ENCODE measurements at places on chromosomes 4 and X.

GRCh38 chr4:40325406-40326019 lies 9.6 kb upstream of the CHRNA9 start:
- DNase-seq, result peak; percentile 63

GRCh38 chrX:111098874-111099273 lies 2.9 kb downstream of the PAK3 start:
- peak; percentile 53 for DNase-seq

DNA sequence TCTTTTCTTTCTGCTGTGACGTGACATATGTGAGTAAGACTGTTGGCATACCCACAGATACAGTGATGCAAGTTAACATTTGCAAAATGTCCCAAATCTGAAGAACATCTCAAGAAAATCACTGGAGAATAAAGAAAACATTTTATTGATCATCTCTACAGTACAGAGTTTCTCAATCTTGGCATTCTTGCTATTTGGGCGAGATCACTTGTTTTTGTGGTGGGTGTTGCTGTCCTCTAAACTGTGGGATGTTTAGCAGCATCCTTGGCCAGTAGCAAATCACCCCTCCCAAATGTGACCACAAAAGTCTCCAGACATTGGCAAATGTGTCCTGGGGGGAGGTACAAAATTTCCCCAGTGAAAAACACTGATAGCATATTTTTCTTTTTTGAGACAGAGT lies 28.8 kb downstream of the AMELX start:
- DNase-seq, result no peak

DNA sequence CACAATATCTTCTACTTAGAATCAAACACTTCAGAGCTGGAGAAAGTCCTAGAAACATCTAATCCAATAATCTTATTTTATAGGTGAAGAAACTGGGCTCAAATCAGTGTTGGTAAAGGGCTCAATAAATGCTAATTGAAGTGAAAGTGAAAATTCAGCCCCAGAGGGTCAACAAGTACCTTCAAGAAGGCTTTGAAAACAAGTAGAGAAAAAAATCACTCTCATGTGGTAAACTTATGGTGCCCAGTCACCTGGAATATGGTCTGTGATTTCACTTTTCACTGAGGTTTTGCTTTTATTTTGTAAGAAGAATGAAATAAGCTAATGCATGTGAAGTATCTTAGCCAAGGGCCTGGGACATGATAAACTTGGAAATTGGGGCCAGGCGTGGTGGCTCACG lies 29.1 kb upstream of the EIF4E start:
- DNase-seq, result no peak

GRCh38 chrX:118212817-118213183 lies 96.2 kb upstream of the KLHL13 start:
- DNase-seq, result no peak

GRCh38 chr4:94410678-94411206 lies 41.0 kb upstream of the PDLIM5 start:
- DNase-seq, result no peak

- no peak for DNase-seq
Measured at GRCh38 chr4:144732584-144733428, 86.8 kb downstream of the HHIP start.

DNA sequence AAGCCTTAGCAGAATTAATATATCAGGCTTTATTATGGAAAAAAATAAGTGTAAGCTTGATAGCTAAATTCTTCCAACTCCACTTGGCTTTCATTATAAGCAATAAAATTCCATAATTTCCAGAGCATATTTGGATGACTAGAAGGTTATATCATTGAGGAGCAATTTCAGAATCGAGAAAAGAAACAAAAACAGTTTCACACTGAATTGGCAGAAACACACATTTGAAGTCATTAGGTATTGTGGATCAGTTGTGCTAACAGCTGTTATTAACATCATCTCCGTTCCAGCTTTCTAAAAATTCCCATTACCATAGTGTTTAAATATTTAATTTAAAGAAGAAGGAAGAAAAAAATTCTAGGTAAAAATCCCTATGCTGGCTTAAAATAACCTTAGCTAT lies 92.6 kb downstream of the ANTXR2 start:
- DNase-seq, result no peak

GRCh38 chr4:38230121-38230801 lies 270.1 kb downstream of the PTTG2 start:
- no peak for DNase-seq

DNA sequence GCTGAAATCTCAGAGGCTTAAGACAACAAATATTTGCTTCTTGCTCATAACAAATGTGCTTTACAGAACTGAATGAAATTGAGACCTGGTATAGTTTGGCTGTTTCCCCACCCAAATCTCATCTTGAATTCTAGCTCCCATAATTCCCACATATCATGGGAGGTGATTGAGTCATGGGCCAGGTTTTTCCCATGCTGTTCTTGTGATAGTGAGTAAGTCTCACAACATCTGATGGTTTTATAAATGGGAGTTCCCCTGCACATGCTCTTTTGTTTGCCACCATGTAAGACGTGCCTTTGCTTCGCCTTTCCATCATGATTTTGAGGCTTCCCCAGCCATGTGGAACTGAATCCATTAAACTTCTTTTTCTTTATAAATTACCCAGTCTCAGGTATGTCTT lies 221.1 kb upstream of the DIPK2B start:
- no peak for DNase-seq

DNA sequence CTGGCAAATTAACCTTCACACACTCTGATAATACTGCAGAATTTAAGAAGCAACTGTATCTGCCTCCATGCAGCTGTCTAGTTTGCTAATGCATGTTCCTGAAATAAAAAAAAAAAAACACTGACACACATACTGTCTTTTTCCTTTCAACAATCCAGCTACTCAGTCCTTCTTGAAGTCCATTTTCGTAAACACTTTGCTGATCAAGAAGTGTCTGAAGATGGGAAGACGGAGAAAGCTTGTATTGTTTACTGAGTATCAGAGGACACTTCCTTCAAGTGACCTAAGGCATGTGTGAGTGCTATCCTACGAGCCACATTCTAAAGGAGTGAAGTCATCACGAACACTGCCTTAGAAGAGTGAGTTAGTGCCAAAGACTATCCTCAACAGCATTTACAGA lies 82.6 kb downstream of the LUZP4 start:
- DNase-seq, result no peak

DNA sequence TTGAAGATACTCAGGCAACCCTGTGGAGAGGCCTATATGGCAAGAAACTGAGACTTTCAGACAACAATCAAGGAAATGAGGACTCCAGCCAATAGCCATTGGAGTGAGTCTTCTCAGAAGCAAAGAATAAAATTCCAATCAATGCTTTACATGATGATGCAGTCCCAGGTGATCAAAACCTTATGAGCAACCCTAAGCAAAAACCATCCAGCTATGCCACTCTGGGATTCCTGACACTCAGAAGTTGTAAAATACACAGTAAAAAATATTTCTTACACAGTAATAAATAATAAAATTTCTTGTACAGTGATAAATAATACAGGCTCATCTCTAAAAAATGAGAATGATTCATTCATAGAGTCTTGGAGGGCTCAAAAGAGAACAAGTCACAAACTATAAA lies 150.6 kb downstream of the IL15 start:
- no peak for DNase-seq

DNA sequence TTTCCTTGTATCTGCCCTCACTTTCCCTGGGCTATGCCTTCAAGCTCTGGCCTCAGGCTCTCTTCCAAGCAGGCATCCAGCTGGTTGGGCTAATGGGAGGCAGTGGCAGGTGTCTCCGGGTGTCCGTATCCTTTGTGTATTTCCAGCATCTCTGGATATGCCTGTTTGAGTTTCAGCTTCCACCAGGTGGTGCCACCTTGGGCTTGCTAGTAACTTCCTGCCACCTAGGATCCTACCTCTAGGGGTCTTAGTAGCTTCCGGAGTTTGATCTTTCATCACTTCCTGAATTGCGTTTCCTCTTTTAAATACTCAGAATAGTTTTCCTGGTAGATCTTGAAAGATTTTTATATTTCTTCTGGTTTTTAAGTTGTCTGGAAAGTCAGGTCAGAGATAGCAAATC lies 23.2 kb upstream of the ANOS1 start:
- DNase-seq, result no peak

- DNase-seq, result no peak
Measured at GRCh38 chr4:96262057-96262456, 422.2 kb downstream of the PDHA2 start.

- no peak for DNase-seq
Measured at GRCh38 chrX:140724736-140725135, 15.2 kb downstream of the LINC00632 start.

DNA sequence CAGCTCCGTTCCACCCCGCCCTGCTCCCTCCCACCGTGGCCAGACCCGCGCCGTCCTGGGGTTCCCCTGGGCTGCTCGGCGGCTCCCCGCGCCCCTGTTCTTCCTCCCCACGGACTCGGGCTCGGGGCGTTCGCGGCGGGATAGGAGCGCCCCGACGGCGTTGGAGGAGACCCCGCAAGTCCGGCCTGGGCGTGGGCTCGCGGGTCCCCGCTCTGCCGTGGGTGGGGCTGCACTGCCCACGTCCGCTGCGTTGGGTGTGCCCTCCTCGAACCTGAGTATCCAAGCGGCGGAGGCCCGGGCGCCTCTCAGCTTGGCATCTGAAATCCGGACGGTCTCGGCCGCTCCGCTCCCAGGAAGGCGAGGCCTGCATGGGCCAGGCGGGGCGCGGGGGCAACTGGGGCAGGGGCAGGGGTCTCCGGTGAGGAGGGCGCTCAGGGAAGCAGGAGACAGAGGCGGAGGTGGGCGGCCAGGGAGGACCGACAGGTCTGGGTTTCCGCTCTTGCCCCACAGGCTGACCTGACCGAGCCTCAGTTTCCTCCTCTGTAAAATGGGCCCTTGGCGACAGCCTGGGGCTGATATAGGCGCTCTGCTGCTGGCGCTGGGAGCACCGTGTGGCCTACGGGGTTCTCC lies 12.0 kb upstream of the NAT8L start:
- no peak for DNase-seq

GRCh38 chr4:153791746-153792617 lies 3.1 kb upstream of the SFRP2 start:
- no peak for DNase-seq

- DNase-seq, result no peak
Measured at GRCh38 chrX:137387646-137388045, 178.3 kb upstream of the ZIC3 start.

All from activated gamma-delta T cell treated with Interleukin-2 at 50 U/mL for 16 hours (primary cell).